Peyer's patch (tissue), 4 donors: ENCODE measurements at places on chromosomes 7 and 10. TPM values are rescaled to one million over a fixed set of nuclear protein-coding genes. Genes with fewer than 3 reads are reported as not detected.

DNA sequence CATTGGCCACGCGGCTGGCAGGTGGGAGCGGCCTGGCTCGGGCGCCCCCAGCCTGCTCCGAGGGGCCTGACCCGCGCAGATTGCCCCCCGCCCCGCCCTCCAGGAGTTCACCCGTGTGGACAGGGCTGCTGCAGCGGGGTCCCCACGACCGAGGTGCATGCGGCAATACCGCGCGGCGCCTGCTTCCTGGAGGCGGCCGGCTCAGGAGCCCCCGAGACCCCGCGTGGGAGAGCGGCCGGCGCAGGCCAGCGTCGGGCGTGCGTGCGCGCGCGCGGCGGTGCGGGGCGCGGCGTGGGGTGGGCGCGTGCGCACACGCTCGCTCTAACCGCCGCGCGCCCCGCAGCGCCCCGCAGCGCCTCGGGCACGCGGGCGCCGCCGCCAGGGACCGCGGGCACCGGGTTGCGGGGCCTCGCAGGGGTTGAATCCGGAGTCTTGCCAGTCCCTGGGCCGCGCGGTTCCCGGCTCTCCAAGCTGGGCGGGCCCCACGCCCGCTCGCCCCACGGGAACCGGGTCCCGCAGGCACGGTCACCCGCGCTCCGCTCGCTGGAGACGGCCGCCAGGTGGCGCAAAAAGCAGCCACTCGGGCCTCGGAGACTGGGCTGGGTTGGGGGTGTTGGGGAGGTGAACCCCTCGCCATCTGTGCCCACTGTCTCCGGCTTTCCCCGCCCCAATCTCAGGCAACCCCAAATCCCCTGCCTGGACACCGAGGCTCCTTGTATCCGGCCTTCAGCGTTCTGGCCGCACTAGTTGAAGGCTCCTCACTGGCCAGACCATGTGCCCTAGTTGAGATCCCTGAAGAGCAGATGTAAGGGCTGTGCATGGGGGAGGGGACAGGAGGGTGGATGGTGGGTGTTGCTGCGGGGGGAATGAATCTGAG is 1.3 kb upstream of the ACHE start:
- peaks cover 16% of the 10 kb centered on the region for H3K27me3 ChIP-seq
- peak overlapping the region; percentile 60 for H3K4me3 ChIP-seq
- peaks cover 21% of the 10 kb centered on the region for H3K4me1 ChIP-seq
- H3K36me3 ChIP-seq = no peaks in the 10 kb centered on the region
- peak overlapping the region; percentile 82 for H3K27ac ChIP-seq

DNA sequence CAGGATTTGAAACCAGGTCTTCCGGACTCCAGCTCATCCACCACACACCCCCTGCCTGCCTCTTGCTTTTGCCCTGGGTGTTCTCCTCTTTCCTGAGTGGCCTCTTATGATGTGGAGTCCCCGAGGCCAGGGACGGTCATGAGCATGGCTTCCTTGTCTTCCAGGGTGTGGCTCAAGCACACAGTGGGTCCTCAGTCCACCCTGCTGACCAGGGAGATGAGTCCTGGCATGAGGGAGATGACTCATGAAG is 32.8 kb downstream of the DNAJB12 start:
- no peak overlapping the region for H3K4me3 ChIP-seq
- H3K27me3 ChIP-seq = no peaks in the 10 kb centered on the region
- H3K36me3 ChIP-seq = no peaks in the 10 kb centered on the region
- DNase-seq = no peak
- H3K4me1 ChIP-seq = peaks cover 54% of the 10 kb centered on the region

GRCh38 chr7:50330696-50331095 is 26.2 kb downstream of the IKZF1 start:
- peaks cover 34% of the 10 kb centered on the region for H3K4me1 ChIP-seq
- DNase-seq = no peak
- no peaks in the 10 kb centered on the region for H3K27me3 ChIP-seq
- no peak overlapping the region for H3K4me3 ChIP-seq

The ITIH5 gene
- total RNA-seq = 29.7 TPM

DNA sequence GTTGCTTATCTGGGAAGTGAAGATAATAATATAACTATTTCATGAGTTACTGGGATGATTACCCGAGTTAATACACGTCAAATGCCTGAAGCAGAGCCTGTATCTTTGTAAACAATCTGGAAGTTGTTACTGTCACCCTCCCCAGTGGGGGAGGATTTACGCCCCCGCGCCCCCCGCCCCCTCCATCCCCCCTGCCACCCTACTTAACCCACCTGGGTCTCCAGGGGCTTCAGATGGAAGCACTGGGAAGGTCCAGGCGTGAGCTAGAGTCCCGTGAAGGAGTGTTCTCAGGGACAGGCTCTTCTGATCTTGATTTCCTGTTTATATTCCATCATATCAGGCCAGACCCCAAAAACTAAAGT is 691 bp upstream of the PPA1 start:
- no peaks in the 10 kb centered on the region for H3K36me3 ChIP-seq
- no peaks in the 10 kb centered on the region for H3K27me3 ChIP-seq
- DNase-seq = no peak
- H3K4me1 ChIP-seq = no peaks in the 10 kb centered on the region
- H3K4me3 ChIP-seq = peak overlapping the region; percentile 89

The SPDYE9 gene
- not detected for total RNA-seq

The RPEL1 gene
- total RNA-seq = not detected

- no peaks in the 10 kb centered on the region for H3K4me1 ChIP-seq
- DNase-seq = no peak
- H3K27me3 ChIP-seq = no peaks in the 10 kb centered on the region
- no peak overlapping the region for H3K27ac ChIP-seq
- H3K36me3 ChIP-seq = no peaks in the 10 kb centered on the region
Observed at GRCh38 chr7:73436031-73436929, 2.7 kb downstream of the FZD9 start.

- no peak for DNase-seq
- peaks cover 4% of the 10 kb centered on the region for H3K4me1 ChIP-seq
- H3K4me3 ChIP-seq = no peak overlapping the region
- no peak overlapping the region for H3K27ac ChIP-seq
- H3K36me3 ChIP-seq = no peaks in the 10 kb centered on the region
Observed at GRCh38 chr10:43440463-43441134, 3.7 kb downstream of the ZNF487 start.

The SAMD9L gene
- total RNA-seq = 13.2 TPM

- peak; percentile 92 for DNase-seq
- peak within 1 kb of the TSS; percentile 64 for H3K27ac ChIP-seq
- no peaks in the 10 kb centered on the region for H3K4me1 ChIP-seq
- peak within 1 kb of the TSS; percentile 78 for H3K4me3 ChIP-seq
- no peaks in the 10 kb centered on the region for H3K27me3 ChIP-seq
Observed at GRCh38 chr7:149239345-149240143, at the start of gene ZNF212. ZNF212 (plus strand) TSS chr7:149239651; CDS start chr7:149239779, 128 bp downstream.

- DNase-seq = no peak
- no peaks in the 10 kb centered on the region for H3K4me1 ChIP-seq
- no peaks in the 10 kb centered on the region for H3K36me3 ChIP-seq
- H3K27me3 ChIP-seq = no peaks in the 10 kb centered on the region
Observed at GRCh38 chr7:112790586-112791003, 402 bp upstream of the TMEM168 start.

The NOS3 gene
- 1.2 TPM for total RNA-seq

The CYP2C9 gene
- total RNA-seq = 32.2 TPM

DNA sequence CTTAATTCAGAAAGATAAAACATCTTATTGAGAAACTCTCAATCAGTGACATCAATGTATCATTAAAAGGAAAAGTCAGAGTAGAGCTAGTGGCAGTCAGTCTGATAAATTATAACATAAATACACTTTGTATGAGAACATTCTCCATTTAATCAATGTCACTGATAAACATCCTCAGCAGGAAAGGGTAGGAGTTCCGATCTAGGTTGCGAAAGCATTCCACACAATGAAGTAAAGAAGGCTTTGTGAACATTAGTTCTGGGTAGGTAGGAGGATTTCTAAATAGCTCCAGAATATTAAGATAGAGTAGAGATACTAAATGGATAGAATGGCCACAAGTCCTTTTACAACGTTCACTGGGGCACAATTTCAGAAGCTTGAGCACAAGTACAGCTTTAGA is 179.7 kb upstream of the MALRD1 start:
- H3K4me1 ChIP-seq = no peaks in the 10 kb centered on the region
- no peaks in the 10 kb centered on the region for H3K27me3 ChIP-seq
- H3K4me3 ChIP-seq = no peak overlapping the region
- H3K27ac ChIP-seq = no peak overlapping the region

GRCh38 chr10:79946271-79947082 is 2.4 kb downstream of the SFTPD start:
- H3K27ac ChIP-seq = no peak overlapping the region
- H3K4me3 ChIP-seq = no peak overlapping the region
- DNase-seq = no peak
- H3K4me1 ChIP-seq = no peaks in the 10 kb centered on the region
- no peaks in the 10 kb centered on the region for H3K27me3 ChIP-seq

The CALHM1 gene
- not detected for total RNA-seq

The FGFR2 gene
- total RNA-seq = 22.9 TPM

DNA sequence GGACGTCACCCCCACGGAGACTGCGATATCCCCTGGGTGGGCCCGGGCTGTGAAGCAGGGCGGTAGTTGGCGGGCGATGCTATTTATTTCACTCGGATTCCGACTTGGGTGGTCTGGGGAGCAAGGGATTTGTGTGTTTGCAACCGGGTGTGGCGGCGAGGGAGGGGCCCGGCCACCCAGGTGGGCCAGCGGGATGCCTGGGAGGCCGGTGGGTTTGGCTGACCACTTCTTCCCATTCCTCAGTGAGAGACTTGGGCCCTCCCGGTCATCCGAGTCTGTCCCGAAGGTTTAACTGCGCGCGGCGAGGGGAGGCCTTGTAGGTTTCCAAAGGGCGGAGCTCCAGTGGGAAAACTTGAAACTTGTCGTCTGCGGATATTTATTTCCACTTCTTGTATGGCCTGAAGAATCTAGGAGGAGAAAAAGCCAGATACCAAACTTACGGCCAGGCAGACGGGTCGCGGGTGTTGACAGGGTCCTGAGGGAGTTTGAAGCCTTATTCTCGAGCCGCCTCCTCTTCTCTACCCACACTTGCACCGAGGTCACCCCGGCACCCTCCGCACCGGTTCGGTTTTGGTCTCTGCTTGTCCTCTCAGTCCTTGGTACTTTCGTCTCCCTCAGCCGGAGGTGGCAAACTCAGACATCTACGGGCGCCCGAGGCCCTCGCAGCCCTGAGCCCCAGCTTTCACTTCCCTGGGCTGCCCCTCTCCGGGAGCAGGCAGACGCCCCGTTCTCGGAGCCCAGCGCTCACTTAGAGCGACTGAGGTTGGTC is 17.9 kb downstream of the ZNF316 start:
- DNase-seq = no peak
- H3K27me3 ChIP-seq = no peaks in the 10 kb centered on the region
- H3K27ac ChIP-seq = no peak overlapping the region
- no peaks in the 10 kb centered on the region for H3K36me3 ChIP-seq
- no peaks in the 10 kb centered on the region for H3K4me1 ChIP-seq

DNA sequence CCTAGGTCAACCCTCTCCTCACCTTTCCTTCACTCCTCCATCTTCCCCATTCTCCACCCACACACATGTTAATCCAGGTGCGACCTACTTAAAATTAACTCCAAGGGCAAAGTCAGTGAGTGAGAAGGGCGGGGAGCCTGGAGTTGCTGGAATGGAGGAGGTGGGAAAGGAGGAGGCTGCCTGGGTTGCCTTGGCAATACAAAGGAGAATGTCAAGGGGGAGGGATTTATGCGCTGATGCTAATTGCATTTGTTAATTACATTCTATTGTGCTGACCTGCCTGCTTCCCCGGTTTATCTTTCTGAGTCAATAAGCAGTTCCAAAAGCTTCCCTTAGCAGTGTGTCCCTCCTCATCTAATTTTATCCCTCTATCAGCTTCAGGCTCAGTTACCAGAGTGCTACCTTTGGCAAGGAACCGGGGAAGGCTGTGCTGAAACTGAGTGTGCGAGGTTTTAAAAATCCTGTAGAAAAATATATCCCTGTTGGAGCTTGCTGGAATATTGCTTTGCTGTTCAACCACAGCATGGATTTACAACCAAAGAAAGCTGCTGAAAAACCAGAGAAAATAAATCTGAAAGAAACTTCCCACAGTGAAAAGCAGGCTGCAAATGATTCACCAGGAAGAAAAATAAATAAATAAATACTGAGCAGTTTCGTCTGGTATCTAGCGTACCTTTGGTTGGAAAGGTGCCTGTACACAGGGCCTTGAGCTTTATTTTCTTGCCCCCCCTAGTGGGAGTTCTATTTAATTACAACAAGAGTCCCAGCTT is 113.2 kb upstream of the DGKB start:
- no peak overlapping the region for H3K27ac ChIP-seq
- H3K27me3 ChIP-seq = no peaks in the 10 kb centered on the region
- H3K36me3 ChIP-seq = no peaks in the 10 kb centered on the region
- no peak for DNase-seq
- no peak overlapping the region for H3K4me3 ChIP-seq
- H3K4me1 ChIP-seq = no peaks in the 10 kb centered on the region

- H3K4me1 ChIP-seq = no peaks in the 10 kb centered on the region
- H3K27ac ChIP-seq = no peak overlapping the region
- no peaks in the 10 kb centered on the region for H3K27me3 ChIP-seq
Observed at GRCh38 chr10:104809288-104810090, 168.4 kb downstream of the SORCS3 start.

DNA sequence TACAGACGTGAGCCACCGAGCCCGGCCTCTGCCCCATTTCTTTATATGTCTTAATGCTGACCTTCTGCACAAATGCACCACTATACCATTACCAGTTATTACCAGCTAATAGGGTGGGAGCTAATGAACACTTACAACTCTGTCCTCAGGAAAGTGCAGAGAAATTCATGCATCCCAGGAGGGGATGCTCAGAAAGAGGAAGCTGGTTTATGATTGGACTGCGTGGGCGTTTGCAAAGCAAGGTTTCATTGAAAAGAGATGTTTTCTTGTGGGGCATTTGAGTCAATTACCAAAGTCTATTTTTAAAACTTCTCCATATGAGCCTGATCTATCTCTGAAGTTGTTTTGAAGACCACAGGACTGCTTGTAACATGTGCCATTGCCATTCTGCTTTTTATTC is 417.7 kb upstream of the CELF2 start:
- no peaks in the 10 kb centered on the region for H3K27me3 ChIP-seq
- H3K4me1 ChIP-seq = no peaks in the 10 kb centered on the region
- no peaks in the 10 kb centered on the region for H3K36me3 ChIP-seq
- no peak for DNase-seq
- no peak overlapping the region for H3K4me3 ChIP-seq

The CDC14C gene
- not detected for total RNA-seq

The TSPAN15 gene
- 81.9 TPM for total RNA-seq

- H3K36me3 ChIP-seq = no peaks in the 10 kb centered on the region
- DNase-seq = no peak
- H3K27ac ChIP-seq = peak overlapping the region; percentile 64
- no peaks in the 10 kb centered on the region for H3K27me3 ChIP-seq
Observed at GRCh38 chr10:119222537-119222936, 15.2 kb downstream of the GRK5 start.

DNA sequence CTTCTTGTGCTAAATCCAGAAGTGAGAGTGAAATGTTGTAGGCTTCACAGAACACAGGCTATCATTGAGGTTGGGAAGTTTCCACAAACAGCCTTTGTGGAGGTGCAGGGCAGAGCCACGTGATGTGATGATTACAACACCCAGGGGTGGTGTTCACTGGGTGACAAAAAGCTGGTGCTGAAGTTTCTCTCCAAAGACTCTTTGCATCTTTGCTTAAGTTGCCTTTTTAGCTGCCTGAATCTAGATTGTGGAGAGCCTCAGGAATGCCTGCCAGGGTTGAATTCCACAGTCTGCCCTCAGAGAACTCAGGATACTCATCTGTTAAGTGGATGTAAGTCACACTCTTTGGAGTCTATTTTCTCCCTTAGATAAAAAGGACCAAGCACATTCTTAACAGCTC is 56.3 kb downstream of the PLXNA4 start:
- H3K27me3 ChIP-seq = no peaks in the 10 kb centered on the region
- H3K4me3 ChIP-seq = no peak overlapping the region
- no peak for DNase-seq
- H3K27ac ChIP-seq = no peak overlapping the region
- H3K4me1 ChIP-seq = no peaks in the 10 kb centered on the region

The DYDC2 gene
- not detected for total RNA-seq

The CCL24 gene
- total RNA-seq = 48.7 TPM

- DNase-seq = no peak
- no peaks in the 10 kb centered on the region for H3K4me1 ChIP-seq
- no peak overlapping the region for H3K27ac ChIP-seq
- no peaks in the 10 kb centered on the region for H3K27me3 ChIP-seq
Observed at GRCh38 chr10:51602326-51602725, 97.1 kb downstream of the CSTF2T start.
